ENCODE measurements at places on chromosomes 4 and X. TPM values are rescaled to one million over a fixed set of nuclear protein-coding genes. Genes with fewer than 3 reads are reported as not detected.

DNA sequence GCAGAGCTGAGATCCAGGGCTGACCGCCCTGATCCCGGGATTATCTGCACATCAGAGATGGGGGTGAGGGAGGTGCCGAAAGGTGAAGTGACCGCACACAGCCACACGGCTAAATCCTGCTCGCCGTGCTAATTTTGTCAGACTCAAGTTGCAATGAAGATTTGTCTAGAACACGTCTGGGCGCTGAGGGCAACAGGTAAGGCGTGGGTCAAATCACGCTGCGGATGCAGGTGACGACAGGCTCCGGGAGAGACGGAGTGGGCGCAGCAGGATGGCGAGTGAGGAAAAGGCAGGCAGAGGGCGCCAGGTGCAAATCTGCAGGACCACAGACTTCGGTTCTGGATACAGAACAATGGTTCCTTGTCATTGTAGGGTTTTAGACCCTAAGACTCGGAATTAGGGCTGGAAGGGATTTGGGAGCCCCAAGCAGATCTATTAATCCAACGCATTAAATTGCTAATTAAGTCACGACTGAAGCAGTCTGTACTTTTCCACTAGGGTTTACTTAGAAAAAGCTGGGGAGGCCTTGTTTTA is 1.9 kb upstream of the TBC1D14 start:
- DNase-seq = no peak

Gene AFAP1
- total RNA-seq = 6.8 TPM

Gene SSX2
- total RNA-seq = not detected

GRCh38 chrX:147894366-147894963 is 17.3 kb upstream of the FMR1 start:
- DNase-seq = no peak

Data from left ventricle myocardium inferior (tissue), 1 donor.